ENCODE measurements at places on chromosomes 3 and 15.

DNA sequence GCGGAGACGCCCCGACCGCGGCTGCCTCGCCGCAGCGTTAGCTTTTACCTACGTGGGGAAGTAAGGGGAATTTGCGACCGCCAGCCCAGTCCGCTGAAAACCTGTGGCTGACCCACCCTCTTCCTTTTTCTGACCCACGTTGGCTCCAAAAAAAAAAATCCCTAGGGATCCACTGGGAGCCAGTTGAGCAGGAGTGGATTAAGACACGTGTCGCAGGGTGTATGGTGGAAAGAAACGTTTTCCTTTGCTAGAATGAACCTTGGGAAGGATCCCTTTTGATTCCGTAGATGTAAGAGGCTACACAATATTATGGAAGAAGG lies 575 bp upstream of the PCYT1A start:
- DNase-seq, result no peak

- no peak for DNase-seq
Observed at GRCh38 chr3:97388774-97389173, 375.8 kb upstream of the ARL6 start.

DNA sequence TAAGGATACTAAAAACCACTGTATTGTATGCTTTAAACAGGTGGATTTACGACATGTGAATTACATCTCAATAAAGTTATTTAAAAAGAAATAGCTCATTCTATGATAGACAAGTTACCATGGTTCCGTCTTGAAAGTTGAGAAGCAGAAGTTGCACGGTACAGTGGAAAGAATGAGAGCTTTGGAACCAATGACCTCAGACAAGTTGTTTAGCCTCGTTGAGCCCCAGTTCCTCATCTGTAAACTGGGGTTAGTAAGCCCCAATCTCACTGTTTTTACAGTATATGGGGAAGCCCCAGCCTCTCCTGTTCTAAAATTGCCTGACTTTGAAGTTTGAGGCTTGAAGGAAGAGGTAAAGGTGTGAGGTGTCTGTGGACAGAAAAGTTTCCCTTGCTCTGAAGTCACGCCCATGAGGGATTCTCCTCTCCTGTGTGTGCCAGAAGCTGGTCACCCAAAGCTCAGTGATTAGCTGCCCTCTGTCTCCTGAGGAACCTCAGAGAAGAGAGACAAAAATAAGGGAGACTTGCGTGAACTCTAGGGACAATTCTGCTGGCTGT lies 10.0 kb downstream of the CRYGS start:
- no peak for DNase-seq

GRCh38 chr3:194265505-194265892 lies 85.6 kb downstream of the CPN2 start:
- DNase-seq, result no peak

DNA sequence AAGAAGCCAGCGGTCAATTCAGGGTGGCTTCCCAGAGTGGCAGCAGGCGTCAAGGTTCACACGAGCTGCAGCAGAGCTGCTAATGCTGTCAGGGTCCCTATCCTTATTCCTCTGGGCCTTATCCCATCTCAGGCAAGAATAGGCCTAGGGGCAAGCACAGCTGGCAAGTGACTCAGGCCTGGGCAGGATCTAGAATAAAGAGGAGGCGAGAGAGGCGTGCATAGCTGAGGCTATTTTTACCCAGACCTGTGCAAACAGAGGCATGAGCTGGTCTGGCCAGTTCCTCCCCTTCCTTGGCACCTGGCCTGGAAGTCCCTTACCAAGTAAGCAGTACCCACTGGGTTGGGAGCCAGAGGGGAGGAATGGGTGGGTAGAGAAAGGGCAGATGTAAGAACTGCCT lies 12.2 kb upstream of the VIPR1 start:
- no peak for DNase-seq

- no peak for DNase-seq
Observed at GRCh38 chr3:194086388-194087075, 49.4 kb upstream of the HES1 start.

- DNase-seq, result no peak
Observed at GRCh38 chr3:26799679-26800317, 177.2 kb downstream of the LRRC3B start.

- DNase-seq, result no peak
Observed at GRCh38 chr15:45701108-45701507, 66.3 kb downstream of the SQOR start.

- DNase-seq, result no peak
Observed at GRCh38 chr15:35323141-35323540, 222.8 kb downstream of the DPH6 start.

DNA sequence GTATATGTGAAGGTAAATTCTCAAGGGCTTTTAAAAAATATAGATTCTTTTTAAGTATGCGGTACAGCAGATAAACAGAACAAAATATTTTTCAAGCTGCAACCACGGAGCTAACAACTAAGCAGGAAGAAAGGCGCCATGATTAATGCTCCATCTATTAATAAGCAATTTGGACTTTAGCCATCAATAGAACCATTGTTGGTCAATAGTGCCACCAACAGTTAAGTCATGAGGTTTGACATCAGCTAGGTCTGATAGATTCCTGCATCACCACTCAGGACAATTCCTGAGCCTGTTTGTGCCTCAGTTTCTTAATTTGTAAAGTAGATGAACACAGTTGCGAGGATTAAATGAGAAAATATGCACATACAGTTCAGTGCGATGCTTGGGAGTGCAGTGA lies 65.1 kb upstream of the FAM3D start:
- DNase-seq, result no peak

GRCh38 chr3:47404955-47405790 lies 24.4 kb downstream of the PTPN23 start:
- peak; percentile 81 for DNase-seq

- no peak for DNase-seq
Observed at GRCh38 chr3:181771120-181771519, 59.4 kb downstream of the SOX2 start.

GRCh38 chr15:74489518-74490338 lies 28.8 kb upstream of the UBL7 start:
- peak; percentile 82 for DNase-seq

- peak; percentile 97 for DNase-seq
Observed at GRCh38 chr3:52685709-52686691, at the start of the genes GNL3 and PBRM1. GNL3 (plus strand) TSS chr3:52686032; CDS start chr3:52686093, 61 bp downstream. PBRM1 (minus strand) TSS chr3:52685913.

DNA sequence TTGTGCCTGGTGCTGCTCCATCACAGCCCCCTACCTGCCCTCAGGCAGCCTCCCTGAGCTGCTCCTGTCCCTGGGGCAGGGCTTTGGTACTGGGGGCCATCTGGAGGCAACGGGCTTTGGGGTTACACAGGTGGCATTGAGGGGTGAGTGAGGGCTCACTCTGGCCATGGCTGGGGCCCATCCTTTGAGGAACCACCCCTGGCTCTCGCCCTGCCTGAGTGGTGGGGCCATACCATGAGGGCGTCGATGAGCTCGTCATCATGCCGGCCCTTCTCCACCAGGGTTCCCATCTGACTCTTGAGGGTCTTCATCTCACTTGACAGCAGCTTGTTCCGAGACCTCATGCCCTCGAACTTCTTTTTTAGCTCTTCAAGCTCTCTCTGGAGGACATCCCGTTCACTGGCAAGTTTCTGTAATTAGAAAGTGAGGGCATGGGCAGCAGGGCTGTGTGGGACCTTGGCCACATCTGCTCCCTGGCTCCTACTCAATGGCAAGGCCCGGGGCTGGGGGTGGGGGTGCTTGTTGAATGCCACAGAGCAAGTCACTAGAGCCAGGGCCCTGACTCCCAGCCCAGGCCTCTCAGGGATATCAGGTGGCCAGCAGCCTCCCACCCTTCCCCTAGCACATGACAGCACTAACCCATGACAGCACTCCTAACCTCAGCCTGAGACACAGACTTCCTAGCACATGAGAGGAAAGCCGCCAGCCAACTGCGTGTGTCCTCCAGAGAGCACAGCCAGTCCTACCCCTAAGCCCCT lies 33.5 kb downstream of the CCDC13 start:
- DNase-seq, result no peak

DNA sequence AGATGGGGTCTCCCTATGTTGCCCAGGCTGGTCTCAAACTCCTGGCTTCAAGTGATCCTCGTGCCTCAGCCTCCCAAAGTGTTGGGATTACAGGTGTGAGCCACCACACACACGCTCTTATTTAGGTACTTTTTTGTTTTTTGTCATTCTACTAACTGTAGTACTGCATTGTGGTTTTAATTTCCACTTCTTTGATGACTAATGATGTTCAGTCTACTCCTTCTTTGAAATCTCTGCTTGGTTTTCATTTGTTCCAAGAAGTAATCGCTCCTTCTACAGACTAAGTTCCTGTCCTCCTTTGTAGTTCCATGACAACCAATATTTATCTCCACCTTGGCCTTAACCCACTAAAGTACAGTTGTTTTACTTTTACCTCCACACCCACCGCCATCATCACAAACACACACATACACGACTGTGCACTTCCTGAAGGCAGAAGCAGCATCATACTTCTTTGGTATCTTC lies 529 bp upstream of the DLEC1 start:
- DNase-seq, result no peak

DNA sequence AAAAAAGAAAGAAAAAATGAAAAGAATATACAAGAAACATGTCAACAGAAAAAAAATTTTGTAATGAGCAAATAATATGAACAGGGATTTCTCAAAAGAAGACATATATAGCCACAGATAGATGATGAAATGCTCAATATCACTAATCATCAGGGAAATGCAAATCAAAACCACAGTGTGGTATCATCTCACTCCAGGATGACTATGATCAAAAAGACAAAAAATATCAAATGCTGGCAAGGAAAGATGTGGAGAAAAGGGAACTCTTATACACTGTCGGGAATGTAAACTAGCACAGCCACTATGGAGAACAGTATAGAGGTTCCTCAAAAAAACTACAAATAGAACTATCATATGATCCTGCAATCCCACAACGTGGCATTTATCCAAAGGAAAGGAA lies 94.1 kb downstream of the C3orf70 start:
- no peak for DNase-seq

DNA sequence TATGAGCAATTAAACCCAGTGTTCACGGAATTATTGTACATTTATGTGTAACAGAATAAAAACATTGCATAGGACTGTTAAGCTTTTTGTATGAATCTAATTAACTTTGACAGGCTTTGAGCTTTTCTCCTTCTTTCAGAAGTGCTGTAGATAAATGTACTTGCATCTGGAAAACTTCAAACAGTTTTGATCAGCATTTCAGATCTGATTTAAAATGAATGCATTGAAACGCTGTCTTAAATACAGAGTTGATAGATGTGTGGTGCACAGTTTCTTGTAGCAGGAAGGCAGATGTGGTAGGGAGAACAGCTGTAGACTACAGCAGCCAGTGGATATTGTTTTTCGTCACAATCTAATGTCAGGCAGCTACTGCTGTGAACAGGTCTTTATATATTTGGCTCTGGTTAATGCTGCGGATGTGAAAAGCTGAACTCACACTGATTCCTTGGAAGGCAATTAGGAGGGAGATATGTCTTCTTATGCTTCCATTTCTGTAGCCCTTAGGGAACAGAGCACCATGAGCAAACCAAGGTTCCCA lies 193.8 kb upstream of the GOLIM4 start:
- no peak for DNase-seq

GRCh38 chr15:62244762-62245161 lies 79.7 kb upstream of the C2CD4B start:
- DNase-seq, result no peak

DNA sequence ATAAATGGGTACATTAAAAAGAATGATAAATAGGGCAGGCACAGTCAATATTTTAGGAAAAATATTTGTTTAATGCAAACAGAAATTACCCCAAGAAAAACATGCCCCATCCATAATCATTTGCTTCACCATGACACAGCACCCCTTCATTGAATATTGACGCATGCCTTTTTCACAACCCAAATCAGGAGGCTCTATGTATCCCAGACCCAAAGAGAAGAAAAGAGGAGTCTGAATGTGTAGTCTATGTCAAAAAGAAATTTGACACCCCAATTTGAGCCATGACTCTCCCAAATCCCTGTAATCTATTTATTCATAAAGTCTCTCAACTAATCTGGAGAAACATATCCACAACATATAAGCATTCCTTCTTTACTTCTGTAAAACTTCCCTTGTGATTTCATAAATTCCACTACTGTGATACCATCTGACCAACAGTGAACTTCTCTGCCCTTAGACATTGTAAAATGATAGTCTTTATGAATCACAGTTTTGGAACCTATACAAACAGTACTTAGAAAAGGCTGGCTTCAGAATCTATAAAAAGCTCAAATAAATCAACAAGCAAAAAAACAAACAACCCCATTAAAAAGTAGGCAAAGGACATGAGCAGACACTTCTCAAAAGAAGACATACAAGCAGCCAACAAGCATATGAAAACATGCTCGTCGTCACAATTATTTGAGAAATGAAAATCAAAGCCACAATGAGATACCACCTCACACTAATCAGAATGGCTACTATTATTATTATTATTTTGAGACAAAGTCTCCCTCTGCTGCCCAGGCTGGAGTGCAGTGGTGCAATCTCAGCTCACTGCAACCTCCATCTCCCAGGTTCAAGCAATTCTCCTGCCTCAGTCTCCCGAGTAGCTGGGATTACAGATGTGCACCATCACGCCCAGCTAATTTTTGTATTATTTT lies 53.4 kb upstream of the XRN1 start:
- DNase-seq, result no peak

DNA sequence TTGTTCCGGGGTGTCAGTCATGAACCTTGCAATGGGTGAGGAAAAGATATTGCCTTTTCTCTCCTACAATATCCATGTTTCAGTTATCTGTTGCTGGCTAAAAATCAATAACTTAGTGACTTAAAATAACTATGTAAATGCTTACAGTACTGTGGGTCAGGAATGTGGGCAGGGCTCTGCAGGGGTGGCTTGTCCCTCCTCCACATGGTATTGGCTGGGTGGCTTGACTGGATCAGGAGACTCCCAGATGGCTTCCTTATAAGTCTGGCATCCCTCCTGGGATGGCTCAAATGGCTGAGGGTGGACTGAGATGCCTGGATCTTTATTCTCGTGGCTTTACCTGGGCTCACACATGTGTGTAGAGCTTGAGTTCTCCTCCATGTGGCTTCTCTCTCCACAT lies 47.5 kb downstream of the GTPBP8 start:
- no peak for DNase-seq

DNA sequence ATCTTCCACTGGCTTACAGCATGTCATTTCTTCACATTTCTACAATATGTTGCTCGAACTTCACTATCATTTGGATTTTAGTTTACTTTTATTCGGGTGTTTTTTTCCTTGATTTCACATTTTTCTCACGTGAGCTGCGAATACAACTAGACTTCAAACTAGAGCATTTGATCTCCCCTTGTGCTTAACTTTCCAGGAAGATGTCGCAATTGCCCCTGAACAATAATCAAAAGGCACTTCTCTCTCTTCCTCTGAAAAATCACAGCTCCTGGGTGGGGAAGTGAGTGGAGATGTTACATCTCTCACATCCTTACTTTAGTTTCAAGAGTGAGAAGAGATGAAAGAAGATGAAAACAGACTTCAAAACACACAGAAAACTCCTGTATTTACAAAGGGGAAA lies 587.9 kb downstream of the TBL1XR1 start:
- DNase-seq, result no peak

- DNase-seq, result no peak
Observed at GRCh38 chr3:89000886-89001285, 106.5 kb upstream of the EPHA3 start.

GRCh38 chr3:145889730-145890129 lies 271.3 kb downstream of the PLOD2 start:
- DNase-seq, result no peak

- DNase-seq, result no peak
Observed at GRCh38 chr3:192940129-192940528, 22.5 kb upstream of the MB21D2 start.

GRCh38 chr3:50167841-50168209 lies 12.7 kb downstream of the SEMA3F start:
- DNase-seq, result no peak

- peak; percentile 91 for DNase-seq
Observed at GRCh38 chr15:92803852-92804609, 96.1 kb upstream of the CHD2 start.

Measured in erythroblast (primary cell).